ENCODE measurements at places on chromosomes 3 and 15.
A peak's percentile ranks its signal among the peaks of the same experiment; 100 is the strongest.

DNA sequence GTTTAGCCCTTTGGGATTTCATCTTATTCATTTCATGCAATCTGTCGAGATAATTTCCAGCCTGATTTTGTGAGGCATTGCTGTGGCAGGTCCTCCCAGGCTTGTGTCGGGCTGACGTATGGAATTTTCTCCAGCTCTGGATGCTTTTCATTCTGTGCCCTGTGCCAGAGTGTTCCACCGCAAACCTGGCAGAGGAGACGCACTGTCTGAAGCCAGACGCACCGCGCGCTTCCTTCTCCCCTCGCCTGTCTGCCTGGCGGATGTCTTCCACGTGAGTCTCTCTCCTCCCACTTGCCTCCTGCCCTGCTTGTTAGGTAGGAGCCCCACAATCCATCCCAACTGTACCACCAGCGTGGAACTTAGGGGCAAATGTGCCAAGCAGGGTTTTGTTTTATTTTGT, 20.1 kb upstream of the GLCE start:
- DNase-seq, result no peak

- no peak for DNase-seq
These were observed 58.6 kb upstream of the MNS1 start for GRCh38 chr15:56523521-56523920.

- DNase-seq, result peak; percentile 90
These were observed at the start of gene TOPBP1 for GRCh38 chr3:133661454-133662277. TOPBP1 (minus strand) TSS chr3:133661941; CDS start chr3:133661127, 814 bp downstream.

GRCh38 chr3:60742606-60743145, 508.6 kb downstream of the FHIT start:
- no peak for DNase-seq

GRCh38 chr3:171345107-171345843, 114.9 kb downstream of the TNIK start:
- no peak for DNase-seq

GRCh38 chr3:171712171-171712938, 97.9 kb downstream of the PLD1 start:
- DNase-seq, result no peak

GRCh38 chr15:56744701-56745683, 11.7 kb upstream of the ZNF280D start:
- peak; percentile 70 for DNase-seq

- no peak for DNase-seq
These were observed 68.2 kb downstream of the ASB7 start for GRCh38 chr15:100670505-100671021.

GRCh38 chr3:101131767-101132166, 138.5 kb upstream of the ABI3BP start:
- DNase-seq, result no peak

DNA sequence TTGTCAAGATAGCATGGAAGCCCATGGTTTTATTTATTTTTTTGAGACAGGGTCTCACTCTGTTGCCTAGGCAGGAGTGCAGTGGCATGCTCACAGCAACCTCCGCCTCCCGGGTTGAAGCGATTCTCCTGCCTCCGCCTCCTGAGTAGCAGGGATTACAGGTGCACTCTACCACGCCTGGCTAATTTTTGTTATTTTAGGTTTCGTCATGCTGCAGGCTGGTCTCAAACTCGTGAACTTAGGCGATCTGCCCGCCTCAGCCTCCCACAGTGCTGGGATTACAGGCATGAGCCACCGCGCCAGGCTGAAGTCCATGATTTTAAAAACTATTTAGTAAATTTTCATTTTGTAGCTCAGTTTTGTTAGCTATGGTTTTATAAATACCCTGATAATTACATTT, 2.7 kb upstream of the ACTR8 start:
- no peak for DNase-seq

GRCh38 chr3:98731720-98732285, 31.3 kb upstream of the ST3GAL6 start:
- DNase-seq, result no peak
